CD4-positive, alpha-beta T cell treated with Interleukin-12 subunit alpha and Interleukin-12 subunit beta, for 1 hour (primary cell): ENCODE measurements at places on chromosomes 13 and 19.

GRCh38 chr13:59738921-59739320 is 424.8 kb downstream of the DIAPH3 start:
- DNase-seq = no peak

DNA sequence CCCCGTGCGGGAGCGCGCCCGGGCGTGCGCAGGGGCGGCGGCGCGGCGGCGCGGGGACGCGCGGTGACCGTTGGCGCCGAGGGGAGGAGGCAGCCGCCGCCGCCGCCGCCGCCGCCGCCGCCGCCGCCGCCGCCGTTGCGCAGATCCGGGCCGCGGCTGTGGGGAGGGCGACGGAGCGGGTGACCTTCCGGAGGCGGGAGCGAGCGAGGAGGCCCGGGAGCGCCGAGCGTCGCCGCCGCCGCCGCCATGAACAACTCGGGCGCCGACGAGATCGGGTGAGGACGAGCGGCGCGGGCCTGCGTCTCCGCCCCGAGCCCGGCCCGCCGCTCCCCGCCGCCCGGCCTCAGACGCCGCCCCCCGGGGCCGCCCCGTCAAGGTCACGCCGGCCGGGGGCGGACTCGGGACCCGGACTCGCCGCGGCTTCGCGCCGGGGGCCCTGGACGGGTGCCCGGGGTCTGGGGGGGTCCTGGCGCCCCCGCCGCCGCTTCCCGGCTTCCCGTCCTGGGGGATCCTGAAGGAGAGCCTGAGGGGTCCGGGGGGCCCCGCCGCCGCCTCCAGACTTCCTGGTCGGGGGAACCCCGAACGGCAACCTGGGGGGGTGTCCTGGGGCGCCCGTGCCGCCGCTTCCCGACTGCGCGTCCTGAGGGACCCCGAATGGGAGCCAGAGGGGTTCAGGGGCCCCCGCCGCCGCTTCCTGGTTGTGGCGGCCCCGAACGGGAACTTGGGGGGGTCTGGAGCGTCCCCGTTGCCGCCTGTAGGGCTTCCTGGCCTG is at the start of gene DAZAP1:
TSS of gene DAZAP1 (plus strand) at position 59 of the 772 bp plus-strand sequence. CDS start at position 247, 188 bp downstream.
- peak; percentile 38 for DNase-seq

GRCh38 chr19:49081273-49081672 is 4.0 kb upstream of the SNRNP70 start:
- no peak for DNase-seq

- no peak for DNase-seq
Measured at GRCh38 chr13:56670563-56670962, 470.2 kb upstream of the PRR20A start.

- no peak for DNase-seq
Measured at GRCh38 chr19:722553-723101, 13.9 kb downstream of the PALM start.

DNA sequence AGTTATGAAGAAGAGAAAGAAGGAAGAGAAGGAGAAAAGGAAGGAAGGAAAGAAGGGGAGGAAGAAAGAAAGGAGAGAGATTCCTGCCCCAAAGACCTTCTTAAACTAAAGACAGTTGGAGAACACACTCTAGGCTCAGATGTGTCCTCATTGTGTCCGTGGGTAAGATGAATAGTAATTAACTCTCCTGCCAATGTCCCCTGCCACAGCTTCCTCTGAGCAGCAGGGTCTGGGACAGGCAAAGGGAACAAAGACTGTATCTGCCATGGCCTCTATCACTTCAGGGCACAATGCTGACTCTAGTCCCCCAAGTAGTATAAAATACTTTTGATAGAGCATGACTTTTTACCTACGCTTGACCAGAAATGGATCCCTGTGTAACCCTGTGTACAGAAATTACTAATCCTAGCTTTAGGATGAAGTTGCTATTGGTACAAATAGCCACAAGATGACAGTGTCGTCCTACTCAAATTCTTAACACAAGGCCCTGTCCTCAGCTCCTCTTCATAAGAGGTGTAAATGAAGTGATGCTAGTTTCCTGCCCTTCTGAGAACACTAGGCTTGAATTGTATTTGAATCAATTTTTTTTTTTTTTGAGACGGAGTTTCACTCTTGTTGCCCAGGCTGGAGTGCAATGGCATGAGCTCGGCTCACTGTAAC is 186.2 kb upstream of the GPR12 start:
- peak; percentile 11 for DNase-seq

GRCh38 chr13:114096031-114096485 is 36.4 kb downstream of the RASA3 start:
- no peak for DNase-seq
